ENCODE measurements at places on chromosomes 11 and 22. TPM values are rescaled to one million over a fixed set of nuclear protein-coding genes. Genes with fewer than 3 reads are reported as not detected.

GDPD4 gene
- not detected for total RNA-seq

GALNT18 gene
- 0.23 TPM for total RNA-seq

UPK3A gene
- total RNA-seq: not detected

NNMT gene
- total RNA-seq: not detected

SHANK3 gene
- 0.05 TPM for total RNA-seq

OR4X2 gene
- total RNA-seq: not detected

RTN4RL2 gene
- total RNA-seq: 0.47 TPM

LRRC32 gene
- total RNA-seq: 0.32 TPM

MPZL2 gene
- total RNA-seq: 11.7 TPM

OR51B4 gene
- not detected for total RNA-seq

PARVG gene
- total RNA-seq: 175 TPM

THY1 gene
- not detected for total RNA-seq

TMEM126A gene
- total RNA-seq: 33.7 TPM

MRGPRE gene
- total RNA-seq: not detected

SLC22A9 gene
- total RNA-seq: not detected

NOX4 gene
- not detected for total RNA-seq

POGLUT3 gene
- total RNA-seq: 27.6 TPM

OR5AK2 gene
- total RNA-seq: not detected

OR52L1 gene
- not detected for total RNA-seq

IL17REL gene
- total RNA-seq: not detected

PRR33 gene
- total RNA-seq: 0.08 TPM

SESN3 gene
- total RNA-seq: 29.1 TPM

KDM4D gene
- 0.89 TPM for total RNA-seq

FREY1 gene
- 2.1 TPM for total RNA-seq

MUC2 gene
- total RNA-seq: not detected

CCDC116 gene
- 0.66 TPM for total RNA-seq

All from activated CD8-positive, alpha-beta T cell treated with anti-CD3 and anti-CD28 coated beads, Interleukin-2, amount 10 ng/mL, durations not matched to agents 7 days and 5 days (primary cell).